ENCODE measurements at places on chromosomes 4 and X.

DNA sequence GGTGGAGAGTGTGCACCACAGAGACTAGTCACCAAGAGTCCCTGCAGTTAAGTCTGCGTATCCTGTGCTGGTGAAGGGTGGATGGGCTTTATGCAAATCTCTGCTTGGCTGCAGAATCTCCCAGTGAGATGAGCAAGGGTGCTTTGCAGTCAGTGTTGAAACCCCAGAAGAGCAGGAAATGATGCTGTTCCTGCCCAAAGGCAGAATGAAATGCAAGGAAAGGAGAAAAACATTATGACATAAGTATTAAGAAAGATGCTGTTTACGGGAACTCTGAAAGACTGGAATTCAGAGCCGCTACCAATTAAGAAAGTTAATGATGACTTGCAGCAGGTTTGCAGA lies 25.4 kb upstream of the ACSL1 start:
- DNase-seq: no peak

DNA sequence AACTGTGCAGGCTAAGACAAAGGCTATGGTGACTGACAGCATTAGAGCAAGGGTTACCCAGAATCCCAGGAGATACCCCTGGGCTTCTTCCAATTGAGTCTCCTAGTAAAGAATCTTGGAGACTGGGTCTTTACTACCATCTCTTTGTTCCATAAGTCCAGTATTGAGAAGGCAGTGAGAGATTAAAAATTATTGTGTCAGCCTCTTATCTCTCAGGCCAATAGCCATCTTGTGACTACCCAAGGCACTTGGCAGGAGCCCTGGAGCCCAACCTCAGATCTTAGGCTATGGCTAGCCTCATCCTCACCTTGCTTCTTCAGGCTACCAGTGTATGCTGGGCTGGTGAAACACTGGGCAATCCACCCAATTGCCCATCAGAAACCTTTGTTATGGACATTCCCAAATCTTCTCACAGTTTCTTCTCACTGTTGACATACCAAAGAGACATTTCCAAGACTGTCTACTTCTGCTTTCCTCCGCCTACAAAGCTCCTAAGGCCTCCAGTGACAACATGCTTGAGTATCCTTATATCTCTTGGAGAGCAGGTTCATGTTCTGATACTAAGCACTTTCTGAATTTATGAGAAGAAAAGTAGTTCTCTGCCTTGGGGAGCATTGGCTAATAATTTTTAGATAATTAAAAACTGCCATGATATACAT lies 76.3 kb upstream of the STIM2 start:
- DNase-seq: no peak

GRCh38 chrX:8783097-8783713 lies 18.0 kb downstream of the FAM9A start:
- DNase-seq: no peak

GRCh38 chrX:1600406-1601050 lies 9.1 kb downstream of the AKAP17A start:
- no peak for DNase-seq

GRCh38 chrX:76279007-76279406 lies 106.1 kb downstream of the PBDC1 start:
- DNase-seq: no peak
